ENCODE measurements at places on chromosomes 1 and 21. TPM values are rescaled to one million over a fixed set of nuclear protein-coding genes. Genes with fewer than 3 reads are reported as not detected.

FCGR1A gene
- 16.7 TPM for total RNA-seq

EPS8L3 gene
- not detected for total RNA-seq

NTMT2 gene
- total RNA-seq: not detected

NECTIN4 gene
- total RNA-seq: 9.6 TPM

SMIM1 gene
- total RNA-seq: 6.5 TPM

DNA sequence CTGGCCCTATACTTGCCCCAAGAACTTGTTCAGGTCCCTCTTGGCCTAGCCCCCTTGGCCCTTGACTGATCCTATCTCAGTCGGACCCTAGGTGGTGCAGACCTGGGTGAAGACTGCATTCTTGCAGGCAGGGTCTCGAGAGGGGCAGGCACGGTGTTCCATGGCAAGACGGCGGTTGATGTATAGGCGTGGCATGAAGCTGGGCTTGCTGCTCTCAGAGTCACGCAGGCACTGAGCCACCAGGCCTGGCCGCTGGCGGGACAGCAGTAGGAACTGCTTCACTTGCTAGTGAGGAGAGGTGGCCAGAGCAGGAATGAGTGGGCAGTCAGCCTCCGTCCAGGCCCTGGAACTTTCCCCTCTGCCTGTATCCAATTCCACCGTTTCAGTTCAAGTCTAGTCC, 3.8 kb downstream of the HECTD3 start:
- peaks cover 74% of the 10 kb centered on the region for H3K36me3 ChIP-seq
- H3K4me3 ChIP-seq: no peak overlapping the region
- H3K27ac ChIP-seq: no peak overlapping the region
- H3K4me1 ChIP-seq: peaks cover 12% of the 10 kb centered on the region
- DNase-seq: no peak
- no peaks in the 10 kb centered on the region for H3K27me3 ChIP-seq

- H3K27ac ChIP-seq: no peak overlapping the region
- H3K4me3 ChIP-seq: no peak overlapping the region
- H3K36me3 ChIP-seq: no peaks in the 10 kb centered on the region
- no peak for DNase-seq
These were observed 23.7 kb downstream of the GNB1 start for GRCh38 chr1:1867164-1867563.

- H3K27ac ChIP-seq: peak overlapping the region; percentile 86
- no peaks in the 10 kb centered on the region for H3K36me3 ChIP-seq
- no peak overlapping the region for H3K4me3 ChIP-seq
- H3K4me1 ChIP-seq: peaks cover 33% of the 10 kb centered on the region
- H3K27me3 ChIP-seq: no peaks in the 10 kb centered on the region
- DNase-seq: peak; percentile 81
These were observed 21.8 kb downstream of the DHRS3 start for GRCh38 chr1:12596007-12596821.

DNA sequence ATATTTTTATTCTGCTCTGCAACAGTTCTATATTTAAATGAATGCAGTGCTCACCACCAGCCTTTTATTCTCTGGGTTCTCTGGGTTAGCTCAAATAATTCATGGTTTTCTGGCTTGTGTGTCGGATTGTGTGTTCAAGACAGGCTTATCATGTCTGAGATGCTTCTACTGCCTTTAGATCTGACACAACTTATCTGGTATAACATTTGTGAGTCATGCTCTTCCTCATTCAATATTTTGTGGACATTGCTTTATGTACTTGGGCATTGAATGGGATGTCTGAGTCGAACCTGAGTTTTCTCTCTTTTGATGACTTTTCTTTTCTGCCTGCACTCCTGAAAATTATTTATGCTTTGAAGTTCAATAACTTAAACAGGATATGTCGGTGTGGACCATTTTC, 17.6 kb upstream of the PKP1 start:
- DNase-seq: no peak
- no peaks in the 10 kb centered on the region for H3K36me3 ChIP-seq
- no peak overlapping the region for H3K27ac ChIP-seq
- no peaks in the 10 kb centered on the region for H3K4me1 ChIP-seq

DNA sequence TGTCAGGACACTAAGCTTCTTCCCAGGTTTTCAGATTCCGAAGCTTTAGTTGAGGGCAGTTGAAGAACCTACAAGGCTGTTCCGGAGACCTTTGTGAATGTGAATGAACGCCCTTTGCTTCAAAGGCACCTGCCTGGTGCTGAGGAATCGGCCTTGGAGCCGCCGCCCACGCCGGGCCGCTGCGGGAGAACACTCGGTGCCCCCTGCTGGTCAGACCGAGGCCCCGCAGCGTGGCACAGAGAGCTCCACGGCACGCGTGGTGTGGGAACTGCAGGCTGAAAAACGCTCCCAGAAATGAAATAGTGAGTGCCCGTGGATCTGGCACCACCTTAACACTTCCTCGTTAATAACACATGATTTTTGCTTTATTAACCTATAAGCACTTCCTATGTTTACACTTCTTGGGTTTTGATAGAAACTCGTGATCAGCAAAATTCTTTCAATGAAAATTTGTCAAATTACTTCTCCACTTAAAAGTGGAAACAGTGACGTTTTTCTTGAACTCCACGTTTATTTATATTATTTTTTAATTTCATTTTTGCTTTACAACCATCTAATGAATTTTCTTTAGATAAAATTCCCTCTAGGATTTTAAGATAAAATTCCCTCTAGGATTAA, 460.6 kb downstream of the DSCAM start:
- no peaks in the 10 kb centered on the region for H3K36me3 ChIP-seq
- DNase-seq: peak; percentile 52
- no peak overlapping the region for H3K4me3 ChIP-seq
- no peak overlapping the region for H3K27ac ChIP-seq

DNA sequence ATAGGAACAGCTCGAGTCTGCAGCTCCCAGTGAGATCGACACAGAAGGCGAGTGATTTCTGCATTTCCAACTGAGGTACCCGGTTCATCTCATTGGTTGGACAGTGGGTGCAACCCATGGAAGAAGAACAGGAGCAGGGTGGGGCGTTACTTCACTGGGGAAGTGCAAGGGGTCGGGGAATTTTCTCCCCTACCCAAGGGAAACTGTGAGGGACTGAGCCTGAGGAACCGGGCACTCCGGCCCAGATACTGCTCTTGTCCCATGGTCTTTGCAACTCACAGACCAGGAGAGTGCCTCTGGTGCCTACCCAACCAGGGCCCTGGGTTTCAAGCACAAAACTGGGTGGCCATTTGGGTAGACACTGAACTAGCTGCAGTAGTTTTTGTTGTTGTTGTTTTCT, 307.1 kb downstream of the AMY1C start:
- no peaks in the 10 kb centered on the region for H3K4me1 ChIP-seq
- no peak overlapping the region for H3K27ac ChIP-seq
- DNase-seq: no peak
- no peak overlapping the region for H3K4me3 ChIP-seq

- no peaks in the 10 kb centered on the region for H3K4me1 ChIP-seq
- no peak overlapping the region for H3K4me3 ChIP-seq
- H3K27me3 ChIP-seq: no peaks in the 10 kb centered on the region
- H3K27ac ChIP-seq: no peak overlapping the region
- no peaks in the 10 kb centered on the region for H3K36me3 ChIP-seq
These were observed 1398.6 kb downstream of the MRPL39 start for GRCh38 chr21:24208562-24209260.

- H3K36me3 ChIP-seq: peaks cover 56% of the 10 kb centered on the region
- H3K27ac ChIP-seq: peak overlapping the region; percentile 91
These were observed 1.4 kb downstream of the RPS8 start for GRCh38 chr1:44776730-44777068.

- H3K4me3 ChIP-seq: no peak overlapping the region
- no peaks in the 10 kb centered on the region for H3K27me3 ChIP-seq
- no peaks in the 10 kb centered on the region for H3K4me1 ChIP-seq
- H3K27ac ChIP-seq: no peak overlapping the region
- H3K36me3 ChIP-seq: no peaks in the 10 kb centered on the region
These were observed 44.2 kb downstream of the CAPN8 start for GRCh38 chr1:223621312-223621734.

DNA sequence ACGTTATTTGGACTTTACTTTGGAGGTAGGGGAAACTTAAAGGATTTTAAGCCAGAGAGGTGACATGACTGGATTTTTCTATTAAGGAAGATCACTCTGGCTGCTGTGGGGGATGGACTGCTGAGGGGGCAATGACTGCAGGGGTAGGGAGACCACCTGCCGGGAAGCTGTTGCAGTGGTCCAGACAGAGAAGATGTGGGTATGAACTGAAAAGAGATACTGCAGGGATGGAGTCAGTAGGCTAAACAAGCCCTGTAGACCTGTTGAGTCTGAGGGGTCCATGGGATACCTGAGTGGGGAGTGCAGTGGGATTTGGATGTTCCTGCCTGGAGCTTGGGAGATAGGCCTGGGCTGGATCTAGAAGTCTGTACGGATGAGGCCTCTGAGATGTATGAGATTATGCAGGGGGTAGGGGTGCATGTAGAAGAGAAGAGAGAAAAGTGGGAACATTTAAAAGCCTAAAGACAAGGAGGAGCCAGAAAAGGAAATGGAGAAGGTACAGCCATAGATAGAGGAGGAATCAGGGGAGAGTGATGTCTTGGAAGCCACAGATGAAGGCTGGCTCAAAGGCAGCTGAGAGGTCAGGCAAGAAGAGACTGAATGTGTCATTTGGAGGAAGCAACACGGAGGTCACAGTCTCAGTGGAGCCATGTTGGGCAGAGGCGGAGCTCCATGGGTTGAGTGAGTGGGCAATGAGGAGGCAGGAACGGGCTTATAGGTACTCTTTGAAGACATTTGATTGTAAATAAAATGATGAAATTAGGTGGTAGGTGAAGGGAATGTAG, 25.9 kb upstream of the KCNA2 start:
- DNase-seq: no peak
- H3K27ac ChIP-seq: no peak overlapping the region
- no peaks in the 10 kb centered on the region for H3K27me3 ChIP-seq
- no peak overlapping the region for H3K4me3 ChIP-seq
- peaks cover 38% of the 10 kb centered on the region for H3K4me1 ChIP-seq

DNA sequence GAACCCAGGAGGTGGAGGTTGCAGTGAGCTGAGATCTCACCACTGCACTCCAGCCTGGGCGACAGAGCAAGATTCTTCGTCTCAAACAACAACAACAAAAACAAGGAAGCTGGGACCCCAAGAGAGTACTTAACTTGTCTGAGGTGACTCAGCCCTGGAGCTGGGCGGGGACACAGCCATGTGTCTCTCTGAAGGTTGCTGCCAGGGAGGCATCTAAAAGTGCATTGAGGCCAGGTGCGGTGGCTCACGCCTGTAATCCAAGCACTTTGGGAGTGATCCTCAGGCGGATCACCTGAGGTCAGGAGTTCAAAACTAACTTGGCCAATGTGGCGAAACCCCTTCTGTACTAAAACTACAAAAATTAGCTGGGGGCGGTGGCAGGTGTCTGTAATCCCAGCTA, 7.7 kb downstream of the IFI6 start:
- no peak for DNase-seq
- H3K4me3 ChIP-seq: no peak overlapping the region
- H3K36me3 ChIP-seq: no peaks in the 10 kb centered on the region
- H3K27ac ChIP-seq: no peak overlapping the region

DNA sequence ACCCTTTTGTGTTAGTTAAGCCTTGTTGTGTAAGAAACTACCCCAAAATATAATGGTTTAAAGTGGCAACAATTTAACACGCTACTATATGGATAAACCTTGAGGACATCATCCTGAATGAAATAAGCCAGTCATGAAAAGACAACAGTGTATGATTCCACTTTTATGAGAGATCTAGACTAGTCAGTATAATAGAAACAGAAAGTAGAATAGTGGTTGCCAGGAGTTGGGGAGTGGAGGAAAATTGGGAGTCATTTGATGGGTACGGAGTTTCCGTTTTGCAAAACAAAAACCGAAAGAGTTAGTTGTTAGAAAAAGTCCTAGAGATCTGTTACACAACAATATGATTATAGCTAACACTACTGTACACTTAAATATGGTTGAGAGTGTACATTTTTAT, 16.0 kb upstream of the CHIA start:
- no peaks in the 10 kb centered on the region for H3K36me3 ChIP-seq
- H3K4me3 ChIP-seq: no peak overlapping the region
- no peaks in the 10 kb centered on the region for H3K4me1 ChIP-seq
- H3K27ac ChIP-seq: no peak overlapping the region
- no peak for DNase-seq
- H3K27me3 ChIP-seq: peaks cover 30% of the 10 kb centered on the region

GRCh38 chr1:40241362-40241761, 6.4 kb upstream of the TMCO2 start:
- peaks cover 2% of the 10 kb centered on the region for H3K36me3 ChIP-seq
- H3K27ac ChIP-seq: no peak overlapping the region
- H3K4me3 ChIP-seq: no peak overlapping the region

DNA sequence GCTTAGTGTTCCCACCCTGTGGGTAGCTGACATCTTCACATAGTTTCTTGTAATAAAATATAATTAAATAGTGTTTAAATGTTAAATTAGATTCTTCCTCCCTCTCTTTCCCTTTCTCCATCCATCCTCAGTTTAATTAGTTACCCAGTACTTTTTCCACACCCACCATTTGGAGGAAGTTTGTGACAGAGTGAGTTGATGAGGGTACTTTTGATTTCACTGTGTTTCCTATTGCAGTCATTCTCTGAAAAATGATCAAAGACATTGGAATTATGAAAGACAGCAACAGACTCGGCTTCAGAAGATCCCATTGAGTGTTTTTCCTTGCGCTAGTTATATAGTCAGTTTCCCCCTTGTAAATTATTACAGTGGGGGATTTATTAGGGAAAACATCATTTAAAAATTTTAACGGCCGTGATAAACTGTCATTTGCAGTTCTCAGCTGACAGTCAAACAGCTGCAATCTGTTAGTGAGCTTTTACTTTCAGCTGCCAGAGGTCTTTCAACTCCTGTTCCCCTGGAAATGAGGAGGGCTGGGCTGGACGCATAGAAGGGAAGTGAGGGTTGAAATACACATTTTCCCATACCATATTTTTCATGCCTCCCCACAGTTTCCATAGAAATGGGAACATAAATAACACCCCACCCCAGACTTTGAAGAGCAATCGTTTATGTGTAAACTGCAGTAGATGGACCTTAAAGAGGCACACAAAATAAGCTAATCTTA, 61.3 kb upstream of the CACYBP start:
- peak; percentile 65 for DNase-seq
- H3K27me3 ChIP-seq: no peaks in the 10 kb centered on the region
- H3K27ac ChIP-seq: peak overlapping the region; percentile 48
- no peak overlapping the region for H3K4me3 ChIP-seq
